AG10803 (cell line): ENCODE measurements at places on chromosomes 13 and 19.
A peak's percentile ranks its signal among the peaks of the same experiment; 100 is the strongest.

GRCh38 chr19:6424195-6424938 lies at the start of gene KHSRP:
Gene KHSRP (minus strand): TSS chr19:6424811. CDS start chr19:6424701, 110 bp downstream.
- DNase-seq = no peak

DNA sequence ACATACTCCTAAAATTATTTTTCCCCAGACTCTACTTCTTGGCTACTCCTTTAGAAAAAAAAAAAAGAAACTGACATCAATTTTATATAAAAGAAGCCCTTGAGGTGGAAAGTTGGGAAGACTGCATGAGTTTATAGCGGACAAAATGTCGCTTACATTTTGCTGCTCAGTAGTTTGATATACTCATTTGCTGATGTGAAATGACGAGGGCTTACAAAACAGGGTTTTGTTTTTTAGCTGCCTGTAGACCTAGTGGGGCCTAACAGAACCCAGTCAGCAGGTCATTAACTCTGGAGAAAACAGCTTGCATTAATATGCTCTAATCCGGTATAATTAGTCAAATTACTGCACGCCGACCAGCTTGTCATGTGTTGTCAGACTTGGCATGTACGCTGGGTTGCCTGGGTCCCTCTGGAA lies 37.6 kb upstream of the MAB21L1 start:
- DNase-seq = no peak

GRCh38 chr19:7969555-7969939 lies 26.1 kb upstream of the TIMM44 start:
- DNase-seq = no peak

GRCh38 chr19:18809149-18809868 lies 18.2 kb upstream of the COMP start:
- DNase-seq = peak; percentile 96

DNA sequence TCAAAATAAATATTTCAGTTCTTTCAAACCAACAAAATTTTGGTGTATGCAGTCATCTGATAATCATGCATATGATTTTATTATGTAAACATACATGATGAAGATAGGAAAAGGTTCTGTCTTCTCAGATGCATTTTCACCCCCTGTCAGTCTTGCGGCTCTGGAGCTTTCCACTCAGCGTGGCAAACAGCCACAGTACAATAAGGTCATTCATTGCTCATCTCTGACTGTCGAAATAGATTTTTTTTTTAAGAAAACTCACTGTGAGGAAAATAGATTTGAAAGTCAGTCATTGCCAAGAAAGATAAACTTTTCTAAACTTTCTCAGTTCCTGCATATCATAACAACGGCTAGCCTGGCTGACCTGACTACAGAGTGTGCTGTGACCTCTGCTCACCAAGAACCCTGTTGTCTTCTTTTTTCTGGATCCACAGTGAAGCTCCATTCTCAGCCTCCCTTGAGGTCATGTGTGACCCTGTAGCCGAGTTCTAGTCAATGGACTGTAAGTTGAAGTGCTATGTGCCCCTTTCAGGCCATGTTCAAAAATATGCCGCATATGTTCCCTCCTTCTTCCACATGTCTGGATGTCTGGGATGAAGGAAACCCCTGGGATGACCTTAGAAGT lies 519.6 kb downstream of the KLF5 start:
- no peak for DNase-seq

DNA sequence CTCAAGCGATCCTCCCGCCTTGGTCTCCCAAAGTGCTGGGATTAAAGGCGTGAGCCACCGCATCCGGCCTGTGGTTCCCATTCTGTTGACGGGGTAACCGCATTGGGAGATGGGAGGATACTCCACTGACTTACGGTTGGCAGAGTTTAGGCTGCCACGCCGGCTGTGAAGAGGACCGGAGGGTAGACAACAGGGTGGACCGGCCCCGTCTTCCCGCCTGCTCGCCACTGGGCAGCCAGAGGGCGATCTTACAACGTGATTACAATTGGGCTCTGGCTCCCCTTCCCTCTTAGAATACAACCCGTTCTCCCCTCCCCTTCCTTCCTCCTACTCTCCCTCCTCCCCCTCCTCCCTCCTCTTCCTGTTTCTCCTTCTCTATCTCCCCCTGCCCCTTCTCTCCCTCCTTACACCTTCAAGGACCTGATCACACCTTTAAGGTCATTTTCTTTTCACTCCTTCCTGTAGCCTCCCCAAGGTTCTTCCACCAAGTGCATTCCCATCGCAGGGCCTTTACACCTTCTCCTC lies 957 bp upstream of the CCDC194 start:
- DNase-seq = peak; percentile 60

DNA sequence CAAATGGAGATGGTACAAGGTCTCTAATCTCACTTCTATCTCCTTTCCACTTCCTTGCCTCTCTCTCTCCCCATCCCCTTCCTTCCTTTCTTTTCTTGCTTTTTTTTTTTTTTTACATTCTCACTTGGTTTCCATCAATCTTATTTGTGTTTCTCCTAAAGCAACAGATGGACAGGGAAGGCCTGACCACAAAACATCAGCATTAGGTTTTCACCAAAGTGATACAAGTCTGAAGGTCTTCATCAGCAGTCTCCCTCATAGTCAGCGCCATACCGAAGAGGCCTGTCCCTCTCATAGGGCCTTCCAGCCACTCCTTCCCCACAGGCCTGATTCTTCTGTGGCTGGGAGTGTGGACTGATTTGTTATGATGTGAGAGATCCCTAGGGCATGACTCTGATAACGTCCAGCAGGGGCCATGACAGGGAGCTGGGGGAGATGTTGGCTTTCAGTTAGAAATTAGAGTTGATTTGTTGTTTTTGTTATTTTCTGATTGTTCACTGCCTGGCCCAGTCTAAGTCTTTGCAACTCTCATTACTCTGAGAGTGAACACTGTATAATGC lies 158.7 kb downstream of the SLC7A1 start:
- DNase-seq = no peak

DNA sequence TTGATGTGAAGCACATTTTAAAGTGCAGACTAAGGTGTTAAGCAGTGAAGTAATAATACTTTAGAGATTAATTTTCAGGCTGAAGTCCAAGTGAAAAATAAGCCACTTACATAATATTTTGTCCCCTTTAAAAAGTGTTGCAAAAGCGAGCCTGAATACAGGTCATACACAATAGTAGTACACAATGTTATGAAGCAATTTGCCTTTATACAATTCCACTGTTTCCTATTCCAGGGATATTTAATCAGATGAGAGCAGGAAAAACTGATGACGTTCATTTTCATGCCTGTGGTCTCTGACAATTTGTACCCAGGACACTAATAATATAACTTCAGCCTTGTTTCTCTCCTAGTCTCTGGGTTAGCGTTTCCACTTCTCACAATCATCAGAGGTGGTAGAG lies 916.7 kb downstream of the PCDH9 start:
- no peak for DNase-seq

DNA sequence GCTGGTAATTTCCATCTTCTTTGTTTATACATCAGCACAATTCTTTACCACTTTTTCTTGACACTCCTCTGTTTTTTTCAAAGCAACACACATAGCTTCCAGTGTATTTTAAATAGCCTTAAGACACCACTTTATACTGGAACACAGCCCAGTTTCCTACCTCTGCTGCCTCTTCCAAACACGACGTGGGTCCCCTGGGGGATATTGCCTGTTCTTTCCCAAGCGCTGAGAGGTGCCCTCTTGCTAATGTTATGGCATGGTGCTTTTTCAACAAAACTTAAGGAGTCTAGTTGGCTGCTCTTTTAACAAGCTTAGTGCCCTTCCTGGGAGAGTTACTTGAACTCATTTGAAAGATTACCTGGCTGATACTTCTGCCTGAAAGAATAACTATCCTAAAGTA lies 112.7 kb downstream of the OLFM4 start:
- DNase-seq = no peak

DNA sequence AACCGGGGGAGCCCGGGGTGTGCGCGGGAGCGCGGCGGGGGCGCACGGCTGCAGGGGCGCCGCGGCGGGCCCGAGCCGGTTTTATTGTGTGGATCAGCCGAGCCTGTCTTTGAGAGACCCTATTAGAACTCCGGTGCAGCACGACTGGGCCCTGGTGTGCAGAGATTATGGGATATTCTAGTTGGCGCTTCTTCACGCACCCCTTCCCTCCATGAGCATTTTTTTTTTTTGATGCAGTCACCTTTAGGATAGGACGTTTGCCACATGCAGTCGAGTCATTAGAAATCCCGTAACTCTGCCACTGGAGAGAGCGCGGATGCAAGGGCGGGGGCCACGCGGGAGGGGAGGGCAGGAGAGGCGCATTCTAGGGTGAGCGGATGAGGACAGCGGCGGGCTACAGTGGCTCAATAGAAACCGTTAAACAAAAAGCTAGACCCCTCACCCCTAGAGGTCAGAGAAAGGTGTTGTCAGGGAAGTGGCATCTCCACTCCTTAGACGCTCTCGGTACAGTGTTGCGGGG lies 3.7 kb downstream of the FGF9 start:
- DNase-seq = no peak

DNA sequence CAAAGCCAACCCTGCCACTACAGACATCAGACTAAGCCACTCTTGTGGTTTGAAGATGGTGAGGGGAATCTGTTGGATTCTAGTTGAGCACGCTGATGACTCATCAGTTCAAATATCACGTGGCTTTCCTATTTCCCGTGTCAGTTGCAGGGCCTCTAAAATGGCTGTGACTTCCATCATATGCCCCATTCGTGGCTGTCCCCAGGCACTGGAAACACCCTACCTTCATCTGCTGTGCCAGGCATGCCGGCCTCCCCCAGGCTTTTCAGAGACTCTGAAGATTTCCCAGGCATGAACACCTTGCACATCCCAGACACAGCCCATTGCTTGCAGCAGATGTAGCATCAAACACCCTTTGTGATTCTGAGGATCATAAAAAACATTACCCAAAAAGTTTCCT lies 659.9 kb downstream of the UQCRFS1 start:
- DNase-seq = no peak

- no peak for DNase-seq
Observed at GRCh38 chr19:29774126-29774525, 37.7 kb upstream of the CCNE1 start.

- no peak for DNase-seq
Observed at GRCh38 chr19:46528601-46529590, 33.2 kb upstream of the PNMA8B start.

- no peak for DNase-seq
Observed at GRCh38 chr19:35618857-35619256, 6.3 kb downstream of the HAUS5 start.

GRCh38 chr13:65461590-65461989 lies 1768.5 kb downstream of the PCDH9 start:
- DNase-seq = no peak

DNA sequence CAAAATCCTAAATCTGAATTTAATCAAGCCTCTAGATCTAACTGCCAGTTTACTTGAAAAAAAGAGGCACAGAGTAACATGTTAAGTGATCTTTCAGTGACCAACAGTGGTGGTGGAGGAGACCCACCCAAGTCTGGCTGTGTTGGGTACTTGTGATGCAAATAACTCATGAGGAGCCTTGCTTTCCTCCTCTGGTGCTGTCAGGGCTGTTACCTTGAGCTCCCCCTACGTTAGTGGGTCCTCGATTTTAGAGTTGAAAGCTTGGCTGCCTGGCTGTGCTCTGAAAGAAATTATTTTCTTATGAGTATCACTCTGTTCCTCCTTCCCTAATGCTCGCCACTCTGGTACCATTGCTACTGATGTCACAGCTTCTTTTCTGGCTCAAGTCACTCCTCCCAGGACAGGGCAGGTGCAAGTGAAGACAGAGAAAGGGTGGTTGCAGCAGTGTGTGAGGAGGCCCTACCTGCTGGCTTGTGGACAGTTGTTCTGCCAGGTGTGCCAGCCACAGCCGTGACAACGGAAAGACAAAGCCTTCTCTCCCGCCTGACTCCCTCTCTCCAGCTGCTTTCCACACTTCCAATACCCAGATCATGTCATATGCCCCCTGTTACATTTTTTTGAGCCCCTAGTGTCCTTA lies 6.5 kb upstream of the SUPT20H start:
- no peak for DNase-seq

- DNase-seq = no peak
Observed at GRCh38 chr19:41987141-41987860, 6.7 kb downstream of the ATP1A3 start.

DNA sequence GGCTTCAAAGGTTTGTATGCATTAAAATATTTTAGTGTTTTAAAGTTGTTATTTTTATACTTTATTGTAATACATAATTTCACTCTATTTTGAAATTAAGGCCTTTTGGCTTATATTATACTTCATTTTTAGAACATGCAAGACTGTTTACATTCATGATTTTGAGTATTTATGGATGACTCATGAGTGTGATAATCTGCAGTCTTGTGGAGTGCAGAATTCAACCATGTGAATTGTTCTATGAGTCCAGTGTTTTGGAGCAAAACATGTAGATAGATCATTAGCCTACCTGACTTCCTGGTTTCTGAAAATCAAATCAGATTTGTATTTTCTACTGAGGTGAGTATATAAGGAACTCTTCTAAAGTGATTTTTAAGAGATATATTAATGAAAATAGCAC lies 241.8 kb downstream of the PCCA start:
- DNase-seq = no peak

GRCh38 chr19:32674153-32674930 lies 638 bp downstream of the ANKRD27 start:
- no peak for DNase-seq

DNA sequence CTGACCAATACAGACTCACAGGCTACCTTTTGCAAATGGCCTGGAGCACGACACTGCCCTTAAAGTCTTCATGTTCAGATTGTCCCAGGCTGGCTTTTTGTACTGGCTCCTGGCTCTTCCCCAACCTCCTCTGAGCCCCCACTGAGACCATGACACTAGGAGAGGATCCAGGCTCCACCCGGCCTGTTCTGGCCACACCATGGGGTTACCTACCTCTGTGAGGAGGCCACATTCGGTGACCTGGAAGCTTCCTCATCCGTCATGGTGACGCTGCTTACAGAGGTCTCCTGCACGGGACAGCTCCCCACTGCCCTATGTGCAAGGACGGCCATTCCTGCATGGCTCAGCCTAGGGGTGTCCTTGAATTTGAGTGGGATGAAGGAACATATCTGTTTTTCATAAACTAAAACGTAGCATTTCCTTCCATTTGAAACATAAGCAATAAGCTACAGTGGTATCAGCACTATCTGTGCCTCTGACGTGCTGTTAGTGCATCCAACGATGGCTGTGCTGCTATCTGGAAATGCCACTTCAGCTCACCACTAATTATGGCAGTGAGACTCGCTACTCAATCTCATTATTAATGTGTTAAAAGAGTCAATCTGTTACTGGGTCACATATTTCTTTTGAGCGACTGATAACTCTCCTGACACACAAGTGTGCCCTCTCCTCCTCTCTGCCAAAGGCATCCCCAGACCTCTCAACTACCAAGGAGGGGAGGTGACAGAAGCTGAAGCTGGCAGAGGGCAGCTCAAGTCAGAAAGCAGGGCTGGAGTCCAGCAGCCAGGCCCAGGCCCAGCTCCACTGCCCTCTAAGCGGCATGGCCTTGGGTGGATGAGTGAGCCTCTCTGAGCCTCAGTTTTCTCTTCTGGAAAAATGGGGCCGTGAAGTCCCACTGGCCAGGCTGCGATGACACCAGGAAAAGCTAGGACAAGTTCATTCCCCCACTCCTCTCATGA lies 29.6 kb downstream of the ELL start:
- no peak for DNase-seq

GRCh38 chr13:108278466-108278865 lies 8.9 kb downstream of the TNFSF13B start:
- DNase-seq = no peak

DNA sequence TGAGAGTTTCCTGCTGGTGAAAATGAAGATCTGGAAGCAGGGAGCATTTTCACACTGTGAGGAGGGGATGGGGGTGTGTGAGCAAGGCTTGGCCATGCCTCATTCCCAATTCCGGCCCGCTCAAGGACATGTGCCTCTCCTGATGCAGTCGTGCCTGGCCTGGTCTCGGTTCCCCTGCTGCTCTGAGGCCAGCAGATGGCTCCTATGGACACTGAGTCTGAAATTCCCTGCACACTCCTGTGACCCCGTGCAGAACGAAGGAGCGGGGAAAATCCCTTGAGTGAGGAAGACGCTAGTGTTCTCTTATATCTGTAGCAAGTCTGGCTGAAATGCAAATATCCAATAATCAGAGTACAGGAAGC lies 363 bp upstream of the ZNF763 start:
- DNase-seq = no peak
